CD8-positive, alpha-beta memory T cell (primary cell): ENCODE measurements at places on chromosomes 2 and 18. TPM values are rescaled to one million over a fixed set of nuclear protein-coding genes. Genes with fewer than 3 reads are reported as not detected.

DNA sequence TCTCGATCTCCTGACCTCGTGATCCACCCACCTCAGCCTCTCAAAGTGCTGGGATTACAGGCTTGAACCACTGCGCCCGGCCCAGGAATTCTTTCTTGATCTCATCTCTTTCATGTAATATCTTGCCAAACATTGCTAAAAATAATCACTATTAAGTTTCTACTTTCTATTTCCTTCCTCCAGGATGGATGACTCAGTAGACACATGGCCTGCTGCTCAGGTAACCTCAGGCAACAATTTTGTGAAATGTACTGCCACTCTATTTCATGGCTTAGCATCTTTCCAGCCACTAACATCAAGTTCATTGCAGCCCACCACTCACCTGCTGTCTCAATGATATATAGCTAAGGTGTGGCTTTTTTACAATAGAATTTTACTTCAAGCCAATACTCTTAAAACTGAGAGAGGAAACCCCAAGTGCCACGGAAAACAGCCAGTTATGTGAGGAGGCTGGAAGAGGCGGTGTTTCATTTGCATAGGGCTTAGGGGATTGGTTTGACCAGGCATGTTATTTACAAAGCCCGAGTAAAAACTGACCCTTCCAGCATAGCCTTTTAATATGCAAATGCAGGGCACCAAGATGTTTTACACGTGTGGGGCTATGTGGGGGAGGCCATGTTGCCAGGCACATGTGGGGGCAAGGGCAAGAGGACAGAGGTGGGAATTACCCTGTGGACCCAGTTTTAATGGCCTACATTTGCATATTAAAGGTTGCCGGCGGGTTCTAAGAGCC, 11.3 kb upstream of the SUMO1 start:
- no peaks in the 10 kb centered on the region for H3K36me3 ChIP-seq
- no peak for DNase-seq
- H3K27ac ChIP-seq: no peak overlapping the region
- no peaks in the 10 kb centered on the region for H3K4me1 ChIP-seq
- H3K4me3 ChIP-seq: no peak overlapping the region
- peaks cover 2% of the 10 kb centered on the region for H3K27me3 ChIP-seq

Gene PLEK
- polyA plus RNA-seq: 135 TPM

- H3K4me3 ChIP-seq: no peak overlapping the region
- no peaks in the 10 kb centered on the region for H3K36me3 ChIP-seq
- H3K27ac ChIP-seq: no peak overlapping the region
- H3K4me1 ChIP-seq: no peaks in the 10 kb centered on the region
- H3K27me3 ChIP-seq: no peaks in the 10 kb centered on the region
- no peak for DNase-seq
Measured at GRCh38 chr2:31476511-31477180, 62.1 kb upstream of the XDH start.

Gene INPP5D
- polyA plus RNA-seq: 146 TPM

DNA sequence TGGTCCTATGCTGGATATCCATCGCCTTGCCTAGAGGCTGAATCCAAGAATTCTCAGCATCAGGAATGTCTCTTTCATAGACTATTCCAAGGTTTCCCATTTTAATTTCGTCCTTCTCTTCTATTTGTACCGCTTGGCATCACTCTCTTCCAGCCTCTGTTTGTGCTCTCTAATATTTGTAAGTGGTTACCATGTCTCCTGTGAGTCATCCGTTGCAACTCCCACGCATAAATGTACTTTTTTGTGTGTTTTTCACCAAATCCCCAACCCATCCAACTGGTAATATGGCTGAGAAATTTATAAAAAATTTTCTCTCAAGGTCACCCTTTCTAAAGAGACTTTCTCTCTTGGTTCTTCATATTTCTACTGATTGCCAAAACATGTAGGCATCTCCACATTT, 21.8 kb downstream of the COLEC12 start:
- no peaks in the 10 kb centered on the region for H3K4me1 ChIP-seq
- H3K27ac ChIP-seq: no peak overlapping the region
- DNase-seq: no peak
- H3K4me3 ChIP-seq: no peak overlapping the region

Gene UGT1A6
- polyA plus RNA-seq: not detected
